ENCODE measurements at places on chromosomes 7 and 10.
A peak's percentile ranks its signal among the peaks of the same experiment; 100 is the strongest.

GRCh38 chr10:114687459-114687858 lies 29.4 kb upstream of the ABLIM1 start:
- H3K4me1 ChIP-seq = no peaks in the 10 kb centered on the region
- no peak overlapping the region for H3K4me3 ChIP-seq
- H3K27ac ChIP-seq = peak overlapping the region; percentile 77
- no peaks in the 10 kb centered on the region for H3K36me3 ChIP-seq
- H3K27me3 ChIP-seq = no peaks in the 10 kb centered on the region

GRCh38 chr10:43218951-43219837 lies 47.7 kb downstream of the RASGEF1A start:
- H3K27me3 ChIP-seq = no peaks in the 10 kb centered on the region
- no peak overlapping the region for H3K27ac ChIP-seq
- H3K36me3 ChIP-seq = no peaks in the 10 kb centered on the region
- no peak for DNase-seq

- no peaks in the 10 kb centered on the region for H3K36me3 ChIP-seq
- no peak overlapping the region for H3K4me3 ChIP-seq
- no peaks in the 10 kb centered on the region for H3K4me1 ChIP-seq
- DNase-seq = no peak
Measured at GRCh38 chr10:133062635-133063034, 25.1 kb upstream of the ADGRA1 start.

DNA sequence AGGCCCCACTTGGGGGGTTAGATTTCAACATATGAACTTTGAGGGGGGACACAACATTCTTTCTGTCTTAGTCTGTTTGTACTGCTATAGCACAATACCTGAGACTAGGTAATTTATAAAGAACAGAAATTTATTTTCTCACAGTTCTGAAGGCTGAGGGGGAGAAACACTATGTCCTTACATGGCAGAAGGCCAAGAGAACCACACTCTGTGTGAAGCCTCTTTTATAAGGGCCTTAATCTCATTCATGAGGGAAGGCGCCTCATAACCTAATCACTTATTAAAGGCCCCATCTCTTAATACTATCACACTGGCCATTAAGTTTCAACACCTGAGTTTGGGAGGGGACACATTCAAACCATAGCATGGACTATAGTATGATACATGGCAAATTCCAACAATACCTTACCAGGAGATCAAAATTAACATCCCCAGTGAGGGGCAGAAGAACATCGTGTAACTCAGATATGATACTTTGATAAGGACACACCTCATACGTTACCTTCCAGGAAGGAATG lies 9.3 kb upstream of the PDLIM1 start:
- DNase-seq = no peak
- H3K4me3 ChIP-seq = no peak overlapping the region
- H3K4me1 ChIP-seq = no peaks in the 10 kb centered on the region
- H3K27ac ChIP-seq = no peak overlapping the region

DNA sequence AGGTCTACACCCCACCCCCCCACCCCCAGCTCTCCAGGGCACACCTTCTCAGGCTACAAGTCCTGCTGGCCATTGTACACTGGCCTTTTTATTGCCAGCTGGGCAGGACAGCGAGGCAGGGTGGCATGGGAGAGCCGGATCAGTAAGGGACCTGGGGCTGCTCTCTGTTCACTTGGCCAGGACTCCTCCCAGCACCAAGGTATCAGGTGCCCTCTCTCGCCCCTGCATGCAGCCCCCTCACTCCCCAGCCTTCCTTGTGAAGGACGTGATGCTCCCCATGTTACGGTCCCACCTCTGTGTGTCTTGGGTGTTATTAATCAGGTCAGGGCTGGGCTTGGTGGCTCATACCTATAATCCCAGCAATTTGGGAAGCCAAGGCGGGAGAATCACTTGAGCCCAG lies 26.3 kb downstream of the PODXL start:
- no peaks in the 10 kb centered on the region for H3K27me3 ChIP-seq
- H3K27ac ChIP-seq = peak overlapping the region; percentile 46
- no peak for DNase-seq
- no peak overlapping the region for H3K4me3 ChIP-seq
- H3K36me3 ChIP-seq = no peaks in the 10 kb centered on the region
- peaks cover 40% of the 10 kb centered on the region for H3K4me1 ChIP-seq

- no peak for DNase-seq
- no peak overlapping the region for H3K27ac ChIP-seq
- no peaks in the 10 kb centered on the region for H3K4me1 ChIP-seq
- H3K36me3 ChIP-seq = no peaks in the 10 kb centered on the region
Measured at GRCh38 chr7:111104710-111105109, 13.8 kb downstream of the LRRN3 start.

DNA sequence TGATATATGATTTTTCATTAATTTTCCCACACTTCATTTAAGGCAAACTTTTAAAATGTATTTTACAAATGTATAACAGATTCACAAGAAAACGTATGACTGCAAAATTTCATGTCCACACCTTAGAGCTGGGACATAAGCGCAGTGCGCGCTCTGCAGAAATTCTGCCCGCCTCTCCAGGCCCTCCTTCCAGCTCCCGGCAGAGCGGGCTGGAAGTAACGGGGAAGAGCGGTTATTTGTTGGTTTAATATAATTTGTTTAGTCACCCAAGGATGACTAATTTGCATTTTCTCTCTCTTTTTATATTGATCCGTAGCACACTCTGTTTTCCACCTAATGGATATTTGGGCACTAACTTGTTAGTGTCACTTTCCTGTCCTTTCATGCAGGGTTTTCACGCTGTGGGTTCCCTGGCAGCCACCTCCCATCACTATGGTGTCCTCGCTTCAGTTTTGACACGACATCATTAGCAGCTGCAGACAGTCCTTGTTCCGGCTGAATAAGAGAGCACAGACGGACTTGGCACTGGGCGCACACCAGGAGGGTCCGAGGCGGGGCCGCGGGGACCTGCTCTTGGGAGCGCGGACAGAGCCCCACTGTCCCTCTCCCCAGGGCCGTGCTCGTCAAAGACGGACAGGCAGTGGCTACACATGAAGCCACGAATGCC lies 129.2 kb upstream of the SEC61G start:
- H3K27me3 ChIP-seq = no peaks in the 10 kb centered on the region
- no peak for DNase-seq
- peak overlapping the region; percentile 35 for H3K4me3 ChIP-seq
- no peak overlapping the region for H3K27ac ChIP-seq

GRCh38 chr7:127566242-127566641 lies 19.2 kb downstream of the GCC1 start:
- no peak overlapping the region for H3K4me3 ChIP-seq
- no peaks in the 10 kb centered on the region for H3K36me3 ChIP-seq
- DNase-seq = no peak

GRCh38 chr7:24340727-24341126 lies 56.7 kb downstream of the NPY start:
- H3K4me1 ChIP-seq = no peaks in the 10 kb centered on the region
- no peak overlapping the region for H3K4me3 ChIP-seq
- no peak for DNase-seq
- H3K27me3 ChIP-seq = no peaks in the 10 kb centered on the region
- no peak overlapping the region for H3K27ac ChIP-seq
- no peaks in the 10 kb centered on the region for H3K36me3 ChIP-seq

- no peaks in the 10 kb centered on the region for H3K36me3 ChIP-seq
- no peaks in the 10 kb centered on the region for H3K27me3 ChIP-seq
- no peaks in the 10 kb centered on the region for H3K4me1 ChIP-seq
- DNase-seq = no peak
- H3K27ac ChIP-seq = no peak overlapping the region
- H3K4me3 ChIP-seq = no peak overlapping the region
Measured at GRCh38 chr7:125828153-125828700, 898.6 kb upstream of the POT1 start.

DNA sequence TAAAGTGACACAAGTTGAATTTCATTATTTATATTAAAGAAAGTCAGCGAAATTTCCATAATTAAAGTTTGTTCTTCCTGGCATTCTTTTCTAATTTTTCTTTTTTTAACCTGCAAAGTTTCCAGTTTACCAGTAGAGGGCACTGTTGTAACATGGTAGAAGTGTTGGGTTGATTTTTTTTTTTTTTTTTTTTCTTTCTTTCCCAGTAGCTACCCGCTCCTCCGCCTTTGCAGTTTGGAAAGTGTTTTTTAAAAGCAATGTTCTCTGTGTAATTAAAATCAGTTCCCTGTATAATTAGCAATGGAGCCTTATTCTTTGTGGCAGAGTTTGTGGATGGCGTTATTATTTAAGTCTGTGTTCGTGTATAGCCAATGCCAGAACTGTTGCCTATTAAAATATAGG lies 53.7 kb downstream of the TAF3 start:
- no peaks in the 10 kb centered on the region for H3K36me3 ChIP-seq
- no peak for DNase-seq
- no peaks in the 10 kb centered on the region for H3K4me1 ChIP-seq
- H3K27ac ChIP-seq = no peak overlapping the region
- H3K27me3 ChIP-seq = no peaks in the 10 kb centered on the region

DNA sequence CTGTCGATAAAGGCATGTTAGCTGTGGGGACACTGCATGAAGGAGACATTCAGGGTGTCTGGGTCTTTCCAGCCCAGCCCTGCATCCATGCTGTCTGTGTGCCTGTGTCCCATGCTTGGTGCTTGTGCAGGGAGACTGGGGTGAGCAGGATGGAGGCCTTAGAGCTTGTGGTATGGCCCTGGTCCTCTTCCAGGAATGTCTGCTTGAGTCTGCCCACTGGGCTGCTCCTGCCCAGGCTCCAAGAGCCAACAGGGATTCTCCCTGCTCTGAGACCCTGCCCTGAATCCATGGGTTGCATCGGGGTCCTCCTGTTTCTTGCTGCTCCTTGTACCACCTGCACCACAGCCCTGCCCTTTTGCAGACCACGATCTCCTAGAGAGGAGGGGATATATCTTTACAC lies 31.4 kb upstream of the ARHGAP22 start:
- H3K4me1 ChIP-seq = no peaks in the 10 kb centered on the region
- H3K4me3 ChIP-seq = no peak overlapping the region
- no peak overlapping the region for H3K27ac ChIP-seq
- no peak for DNase-seq
- no peaks in the 10 kb centered on the region for H3K27me3 ChIP-seq
- H3K36me3 ChIP-seq = no peaks in the 10 kb centered on the region

DNA sequence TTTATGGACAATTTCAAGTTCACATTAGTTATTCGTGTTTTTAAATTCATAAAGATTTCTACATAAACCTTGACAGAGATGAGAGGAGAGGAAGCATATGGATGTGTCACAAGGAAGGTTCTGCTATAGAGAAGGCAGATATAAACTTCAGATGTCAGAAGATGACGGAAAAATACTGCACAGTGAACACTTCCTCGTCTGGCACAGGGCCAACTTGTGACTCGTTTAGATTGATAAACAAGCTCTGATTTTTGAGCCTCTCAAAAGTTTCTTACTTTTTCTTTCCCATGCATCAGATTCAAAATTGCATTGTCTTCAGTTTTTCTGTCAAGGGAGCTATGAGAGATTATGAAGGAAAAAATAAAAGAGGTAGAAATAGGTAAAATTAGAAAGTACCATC lies 156.4 kb upstream of the MINDY3 start:
- H3K36me3 ChIP-seq = no peaks in the 10 kb centered on the region
- DNase-seq = no peak
- no peaks in the 10 kb centered on the region for H3K4me1 ChIP-seq
- H3K27me3 ChIP-seq = no peaks in the 10 kb centered on the region

- peak overlapping the region; percentile 93 for H3K27ac ChIP-seq
- peak; percentile 94 for DNase-seq
- no peaks in the 10 kb centered on the region for H3K27me3 ChIP-seq
- peaks cover 2% of the 10 kb centered on the region for H3K36me3 ChIP-seq
- peaks cover 3% of the 10 kb centered on the region for H3K4me1 ChIP-seq
- H3K4me3 ChIP-seq = peak overlapping the region; percentile 19
Measured at GRCh38 chr10:71766717-71767419, 6.5 kb downstream of the VSIR start.

- no peak overlapping the region for H3K4me3 ChIP-seq
- H3K27me3 ChIP-seq = no peaks in the 10 kb centered on the region
- H3K27ac ChIP-seq = no peak overlapping the region
- no peak for DNase-seq
Measured at GRCh38 chr10:89245802-89246201, 5.8 kb downstream of the LIPA start.

- peaks cover 69% of the 10 kb centered on the region for H3K36me3 ChIP-seq
- no peaks in the 10 kb centered on the region for H3K27me3 ChIP-seq
- no peak overlapping the region for H3K4me3 ChIP-seq
- no peak for DNase-seq
- no peak overlapping the region for H3K27ac ChIP-seq
Measured at GRCh38 chr7:47283497-47284131, 298.3 kb downstream of the TNS3 start.

DNA sequence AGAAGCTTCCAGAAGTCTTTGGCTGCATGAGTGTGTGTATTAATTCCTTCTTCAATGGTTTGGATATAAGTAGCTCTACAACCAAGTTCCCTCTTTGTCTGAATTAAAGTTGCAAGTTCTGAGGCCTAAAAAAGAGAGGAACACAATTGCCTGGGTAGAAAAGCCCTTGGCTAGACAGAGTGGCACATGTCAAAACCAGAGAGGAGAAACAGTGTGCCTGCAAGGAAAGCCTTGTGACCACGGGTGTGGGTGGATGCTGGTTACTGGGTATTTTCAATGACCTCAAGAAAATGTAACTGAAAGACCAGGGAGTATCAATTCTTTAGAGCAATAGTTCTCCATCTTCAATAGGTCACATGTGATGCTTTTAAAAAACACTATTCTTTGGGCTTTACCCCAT lies 148.3 kb downstream of the SVIL start:
- no peak overlapping the region for H3K4me3 ChIP-seq
- H3K27ac ChIP-seq = no peak overlapping the region
- no peaks in the 10 kb centered on the region for H3K4me1 ChIP-seq

DNA sequence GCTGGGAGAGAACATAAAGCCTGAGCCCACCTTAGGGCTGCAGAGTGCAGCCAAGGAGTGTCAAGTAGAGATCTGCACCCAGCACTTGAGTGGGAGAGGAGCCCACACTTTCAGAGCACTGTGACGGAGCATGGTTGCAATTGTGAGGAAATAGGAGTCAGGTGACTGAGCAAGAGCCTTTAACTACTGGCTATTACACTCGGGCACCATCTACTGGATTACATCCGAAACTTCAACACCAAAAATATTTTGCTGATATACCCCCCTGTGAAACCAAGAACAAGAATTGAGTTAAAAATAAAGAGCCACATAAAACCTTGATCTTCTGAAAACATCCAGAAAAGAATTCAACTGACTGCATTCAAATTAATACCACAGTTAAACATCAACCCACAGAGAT lies 657.9 kb downstream of the NXPH1 start:
- H3K36me3 ChIP-seq = no peaks in the 10 kb centered on the region
- H3K27me3 ChIP-seq = no peaks in the 10 kb centered on the region
- H3K4me3 ChIP-seq = no peak overlapping the region
- H3K4me1 ChIP-seq = no peaks in the 10 kb centered on the region
- H3K27ac ChIP-seq = no peak overlapping the region

GRCh38 chr7:2028733-2029132 lies 204.0 kb downstream of the MAD1L1 start:
- H3K4me1 ChIP-seq = no peaks in the 10 kb centered on the region
- no peak for DNase-seq
- H3K27ac ChIP-seq = no peak overlapping the region
- H3K4me3 ChIP-seq = no peak overlapping the region
- no peaks in the 10 kb centered on the region for H3K36me3 ChIP-seq

DNA sequence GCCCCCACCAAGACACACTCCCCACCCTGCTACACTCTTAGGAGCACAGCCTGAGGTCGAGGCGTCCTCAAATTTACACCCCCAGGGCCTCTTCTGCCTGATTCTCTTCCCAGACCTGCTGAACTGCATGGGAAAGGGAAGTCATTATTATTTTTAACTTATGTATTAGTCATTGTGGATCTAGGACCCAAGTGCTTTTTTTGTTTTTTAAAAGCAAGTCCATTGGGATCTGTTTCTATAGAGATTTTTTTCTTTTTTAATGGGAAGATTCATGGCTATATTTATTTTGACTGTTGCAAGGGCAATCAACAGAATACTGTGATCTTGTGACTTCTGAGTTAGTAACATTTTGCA lies 203.8 kb downstream of the ZMYND11 start:
- H3K36me3 ChIP-seq = peaks cover 26% of the 10 kb centered on the region
- H3K27me3 ChIP-seq = no peaks in the 10 kb centered on the region
- no peak overlapping the region for H3K27ac ChIP-seq
- no peaks in the 10 kb centered on the region for H3K4me1 ChIP-seq
- H3K4me3 ChIP-seq = no peak overlapping the region
